ENCODE measurements at places on chromosomes 6 and 20.
A peak's percentile ranks its signal among the peaks of the same experiment; 100 is the strongest.

DNA sequence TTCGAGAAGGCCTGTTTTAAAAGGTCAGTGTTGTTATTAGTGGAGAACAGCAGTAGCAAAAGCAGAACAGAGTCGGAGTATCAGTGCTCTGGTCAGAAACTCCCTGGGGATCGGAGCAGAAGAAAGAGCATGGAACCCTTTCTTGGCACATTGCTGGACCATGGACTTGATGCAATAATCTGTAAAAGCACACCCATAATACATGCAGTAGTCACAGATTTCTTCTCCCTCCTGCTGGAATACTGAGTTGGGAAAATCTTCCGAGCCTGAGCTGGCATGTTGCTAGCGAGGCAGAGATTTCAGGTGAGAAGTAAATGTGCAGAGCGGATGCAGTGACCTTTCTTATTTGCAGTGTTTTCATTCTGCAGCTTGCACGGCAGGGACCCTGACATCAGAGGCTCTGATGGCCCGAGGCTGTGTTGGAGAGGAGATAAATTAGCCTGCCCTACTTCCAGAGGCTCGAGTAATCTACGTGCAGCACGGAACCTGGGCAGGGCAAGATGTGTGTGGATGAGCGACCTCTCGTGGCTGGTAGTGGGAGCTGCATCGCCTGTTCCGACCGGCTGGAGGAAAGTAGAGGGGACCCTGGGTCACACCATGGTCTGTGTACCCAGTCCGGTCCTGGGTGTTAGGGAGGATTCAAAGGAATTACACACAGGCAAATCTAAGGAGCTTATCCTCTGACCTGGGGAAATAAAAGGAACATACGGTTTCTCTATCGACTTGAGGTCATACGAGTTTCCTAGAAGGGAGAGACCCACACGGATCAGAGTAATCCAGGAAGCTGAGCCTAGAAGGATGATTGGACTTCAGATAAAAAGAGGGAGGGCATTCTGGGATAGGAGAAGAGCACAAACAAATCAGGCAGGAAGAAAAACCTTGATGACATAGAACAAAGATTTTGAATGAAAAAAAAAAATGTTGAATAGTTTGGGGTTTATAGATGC lies 137.0 kb upstream of the STMND1 start:
- peak; percentile 86 for DNase-seq

DNA sequence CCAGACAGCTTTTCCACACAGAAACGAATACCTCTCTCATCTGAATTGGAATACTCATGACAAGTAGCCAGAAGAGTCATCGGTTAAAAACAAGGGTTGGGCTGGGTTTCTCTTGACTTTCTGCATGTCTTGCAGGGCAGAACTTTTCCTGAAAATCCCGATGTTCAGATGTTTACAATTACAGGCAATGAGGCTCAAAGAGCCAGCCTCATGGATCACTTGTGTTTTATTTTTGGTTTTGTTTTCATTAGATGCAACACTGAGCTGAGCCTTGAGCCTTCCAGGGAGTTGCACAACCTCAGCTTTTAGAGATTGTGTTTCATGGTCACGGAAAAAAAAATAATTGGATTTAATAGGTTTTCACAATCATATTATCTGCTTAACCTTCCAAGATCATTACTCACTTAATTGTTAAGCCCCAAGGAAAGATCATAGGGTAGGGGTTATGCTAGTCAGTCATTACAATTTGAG lies 288.1 kb upstream of the PRDM1 start:
- no peak for DNase-seq

- no peak for DNase-seq
Measured at GRCh38 chr6:4394786-4395185, 259.4 kb upstream of the ECI2 start.

- peak; percentile 84 for DNase-seq
Measured at GRCh38 chr6:42402184-42402583, 49.5 kb downstream of the TRERF1 start.

DNA sequence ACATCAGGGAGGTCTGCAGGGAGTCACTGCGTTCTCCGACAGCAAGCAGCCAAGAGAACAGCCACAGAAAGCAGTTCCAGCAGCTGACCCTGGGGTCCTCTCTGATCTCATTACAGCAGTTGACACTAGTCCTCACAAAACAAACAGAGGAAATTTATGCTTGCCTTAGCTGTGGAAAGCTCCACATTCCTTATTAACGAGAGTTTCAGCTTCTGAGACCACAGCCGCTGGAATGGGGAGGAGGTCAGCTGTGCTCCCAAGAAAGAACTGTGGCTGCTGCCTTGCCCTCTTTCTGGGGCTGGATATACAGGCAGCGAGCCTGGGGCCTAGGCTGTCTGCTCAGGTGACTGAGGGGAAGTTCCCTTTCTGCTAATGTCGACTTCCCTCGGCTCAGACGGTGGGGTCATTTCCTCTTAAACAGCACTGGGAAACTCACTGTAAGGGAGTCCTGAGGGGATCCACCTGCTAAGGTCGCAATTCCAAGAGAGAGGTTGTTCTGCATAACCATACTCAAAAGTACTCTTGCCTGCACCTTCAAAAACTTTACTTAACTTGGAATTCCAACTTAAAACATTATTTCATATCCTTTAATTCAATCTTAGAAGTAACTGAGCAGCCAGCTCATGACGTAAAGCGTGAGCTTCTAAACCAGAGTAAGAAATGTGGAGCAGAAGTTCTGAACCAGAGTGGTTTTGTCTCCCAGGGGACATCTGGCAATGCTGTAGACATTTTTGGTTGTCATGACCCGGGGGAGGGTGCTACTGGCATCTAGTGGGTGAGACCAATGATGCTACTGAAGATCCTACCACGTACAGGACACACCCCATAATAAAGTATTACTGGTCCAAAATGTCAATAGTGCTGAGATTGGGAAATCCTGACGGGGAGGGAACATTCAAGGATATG lies 80.3 kb downstream of the BACH2 start:
- peak; percentile 69 for DNase-seq

DNA sequence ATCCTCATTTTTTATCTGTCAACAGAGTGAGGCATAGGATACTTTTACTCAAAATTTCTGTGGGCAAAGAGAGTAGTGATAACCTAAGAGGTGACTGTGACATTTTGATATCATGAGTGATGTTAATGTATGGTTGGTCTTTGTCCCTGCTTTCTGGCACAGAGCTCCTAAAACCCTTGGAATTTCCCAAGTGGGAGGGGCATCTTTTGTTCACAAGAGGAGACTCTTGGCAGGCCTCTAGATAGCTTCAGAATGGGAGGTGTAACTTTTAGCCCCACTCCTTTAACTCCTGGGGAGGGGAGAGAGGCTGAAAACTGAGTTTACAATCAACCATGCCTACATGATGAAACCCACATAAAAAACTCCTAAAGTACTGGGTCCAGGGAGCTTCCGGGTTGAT lies 527.8 kb downstream of the RFPL4B start:
- no peak for DNase-seq

DNA sequence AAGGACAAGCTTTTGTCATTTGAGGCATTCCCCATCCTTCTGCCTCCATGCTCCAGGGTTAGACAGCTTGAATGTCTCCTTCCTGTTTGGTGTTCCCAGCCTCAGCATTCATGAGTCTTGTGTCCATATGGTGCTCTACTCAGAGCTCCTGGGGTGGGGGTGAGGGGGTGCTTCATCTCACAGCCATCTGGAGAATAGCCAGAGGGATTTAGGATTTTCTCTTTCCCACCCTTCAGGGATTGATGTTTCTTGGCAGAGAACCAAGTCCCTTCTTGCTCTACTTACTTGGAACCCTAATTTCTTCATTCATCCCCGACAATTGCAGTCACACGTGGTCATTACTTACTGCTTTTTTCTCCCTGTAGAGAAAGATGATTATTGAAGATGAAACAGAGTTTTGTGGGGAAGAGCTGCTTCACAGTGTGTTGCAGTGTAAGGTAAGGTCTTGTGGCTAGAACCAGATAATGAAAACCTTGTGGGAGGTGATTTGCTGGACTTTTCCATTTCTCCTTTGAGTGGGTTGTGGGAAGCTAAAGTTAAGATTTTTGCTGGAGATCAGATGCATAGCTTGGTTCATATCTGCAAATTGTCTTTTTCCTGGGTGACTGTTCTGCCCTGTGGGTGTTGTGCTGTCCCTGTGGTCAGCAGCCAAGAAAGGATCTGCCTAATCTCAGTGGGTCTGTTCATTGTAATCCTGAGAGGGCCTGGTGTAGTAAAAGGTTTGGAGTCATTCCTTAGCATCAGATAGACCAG lies 18.6 kb downstream of the CMTR1 start:
- DNase-seq: no peak

DNA sequence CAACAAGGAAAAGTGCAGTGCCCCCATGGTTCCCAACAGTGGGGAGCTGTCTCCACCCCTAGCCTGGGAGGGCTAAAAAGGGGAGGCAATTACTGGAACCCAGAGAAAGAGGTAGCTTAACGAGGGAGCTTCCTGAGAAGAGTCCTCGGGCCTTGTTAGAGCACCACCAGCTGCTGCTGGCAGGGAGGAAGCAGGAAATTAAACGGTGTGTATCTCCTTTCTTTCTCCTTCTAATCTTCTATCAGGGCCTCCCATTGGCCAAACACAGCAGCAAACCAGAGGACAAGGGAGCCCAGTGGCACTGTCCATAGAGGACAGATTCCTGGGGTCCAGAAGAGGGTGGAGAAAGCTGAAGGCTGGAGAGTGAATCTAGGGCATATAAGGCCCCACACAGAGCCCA lies 7.6 kb upstream of the BTN2A2 start:
- no peak for DNase-seq

DNA sequence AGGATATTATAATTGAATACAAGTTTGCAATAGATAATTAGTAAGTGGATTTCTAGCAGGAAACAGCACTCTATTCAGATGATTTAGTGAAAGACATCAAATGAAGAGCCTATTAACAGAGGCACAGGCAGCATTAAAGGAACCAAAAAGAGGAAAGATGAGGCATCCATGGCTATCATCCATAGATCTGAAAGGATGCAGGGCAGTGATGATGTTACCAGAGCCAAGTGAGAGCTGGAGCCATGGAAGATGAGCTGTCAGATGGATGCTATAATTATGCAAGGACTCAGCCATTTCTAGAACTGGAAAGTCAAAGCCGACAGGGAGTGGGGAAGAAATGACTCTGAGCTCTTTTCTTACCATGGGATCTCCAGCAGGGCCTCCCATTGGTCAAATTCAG lies 66.8 kb upstream of the ANKEF1 start:
- DNase-seq: no peak

- no peak for DNase-seq
Measured at GRCh38 chr20:36117638-36118037, 36.9 kb upstream of the EPB41L1 start.

DNA sequence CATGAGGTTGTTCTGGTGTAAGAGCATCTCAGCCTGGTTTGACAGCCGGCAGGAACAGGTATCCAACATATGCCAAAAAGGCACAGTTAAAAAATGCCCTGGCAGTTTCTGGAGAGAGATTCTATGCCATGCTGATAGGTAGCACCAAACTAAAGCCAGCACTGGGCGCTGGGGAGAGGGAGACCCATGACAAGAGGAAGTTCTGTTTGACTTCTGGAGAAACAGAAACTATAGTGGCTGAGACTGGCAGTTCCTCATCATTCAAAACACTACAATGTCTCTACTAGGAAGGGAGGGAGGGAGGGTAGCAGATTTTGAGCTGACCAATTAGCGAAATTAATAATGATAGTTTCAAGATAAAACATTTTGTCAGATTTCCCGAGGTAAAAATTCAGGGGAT lies 174.1 kb downstream of the ADAT2 start:
- no peak for DNase-seq

- peak; percentile 71 for DNase-seq
Measured at GRCh38 chr6:138509371-138509770, 10.1 kb upstream of the NHSL1 start.

DNA sequence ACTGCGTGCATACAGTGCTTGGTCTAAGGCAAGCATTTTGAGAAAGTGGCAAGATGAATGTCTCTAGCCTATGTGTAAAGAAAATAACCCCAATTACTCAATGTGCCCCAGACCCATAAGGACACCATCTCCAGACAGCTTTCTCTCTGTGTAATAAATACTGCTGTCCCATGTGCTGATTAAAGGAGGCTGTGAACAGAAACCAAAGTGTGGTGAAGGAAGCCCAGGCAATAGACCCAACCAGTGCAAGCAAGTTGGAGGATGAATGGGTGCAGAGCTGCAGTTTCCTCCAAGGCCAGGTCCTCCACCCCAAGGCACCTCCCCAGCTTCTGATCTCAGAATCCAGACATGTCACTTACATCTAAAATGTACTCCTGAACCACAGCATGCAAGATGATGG lies 60.6 kb downstream of the TRAM2 start:
- no peak for DNase-seq

- peak; percentile 64 for DNase-seq
Measured at GRCh38 chr6:152552616-152553209, 84.4 kb downstream of the SYNE1 start.
